ENCODE measurements at places on chromosomes 7 and 10.

DNA sequence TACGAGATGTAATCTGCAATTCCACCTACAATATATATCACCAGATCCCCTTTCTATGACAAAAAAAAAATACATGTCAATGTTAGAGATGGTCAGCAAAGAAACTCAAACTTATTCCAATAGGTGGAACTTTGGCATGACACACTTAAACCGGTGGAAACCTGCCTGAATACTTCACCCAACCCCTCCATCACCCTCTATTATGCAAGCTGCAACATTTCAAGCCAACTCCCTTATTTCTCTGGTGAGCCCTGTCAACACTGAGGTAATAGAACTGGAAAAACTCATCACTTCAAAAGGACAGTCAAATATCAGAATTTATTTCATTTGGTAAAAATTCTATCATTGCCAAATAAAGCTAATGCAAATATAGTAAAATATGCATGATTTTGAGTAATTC is 3.6 kb downstream of the ZNF438 start:
- no peak for DNase-seq

GRCh38 chr7:100888291-100888987 is 1.1 kb downstream of the UFSP1 start:
- no peak for DNase-seq

DNA sequence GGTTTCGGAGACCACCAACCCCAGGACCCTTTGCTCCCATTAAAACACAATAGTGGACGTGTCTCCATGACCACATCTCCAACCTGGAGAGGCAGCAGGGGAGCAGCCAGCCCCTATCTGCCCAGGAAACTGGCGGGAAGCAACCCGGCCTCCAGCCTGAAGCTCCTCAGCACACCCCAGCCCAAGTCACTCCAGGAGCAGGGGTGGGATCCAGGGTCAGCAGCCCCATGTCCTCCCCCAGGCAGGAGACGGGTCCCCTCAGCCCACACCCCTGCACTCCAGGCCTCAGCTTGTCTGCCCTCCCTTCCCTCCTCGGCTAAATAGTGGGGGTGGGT is 601 bp downstream of the ADAM8 start:
- DNase-seq, result no peak

- DNase-seq, result no peak
These were observed 16.3 kb upstream of the CHST12 start for GRCh38 chr7:2386964-2387669.

DNA sequence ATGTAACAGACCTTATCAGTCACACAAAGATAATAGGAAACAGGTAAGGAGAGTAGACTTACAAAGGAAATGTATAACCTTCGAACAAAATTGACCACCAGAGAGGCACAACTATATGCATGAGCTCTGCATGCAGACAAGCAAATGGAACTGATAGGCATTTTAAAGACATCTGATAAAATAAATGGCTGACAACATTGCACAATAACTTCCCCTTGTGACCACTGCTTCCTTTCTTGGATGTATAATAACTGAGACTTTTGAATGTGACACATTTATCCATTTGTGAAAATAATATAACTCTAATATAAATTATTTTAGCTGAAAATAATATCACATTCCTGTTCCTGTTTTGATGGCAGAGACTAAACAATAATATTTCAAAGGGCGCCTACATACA is 654.2 kb upstream of the STEAP1 start:
- DNase-seq, result no peak
